ENCODE measurements at places on chromosomes 7 and 10.

GRCh38 chr7:139396323-139396951, 36.7 kb downstream of the LUC7L2 start:
- H3K36me3 ChIP-seq: no peaks in the 10 kb centered on the region
- H3K27ac ChIP-seq: no peak overlapping the region
- H3K4me1 ChIP-seq: no peaks in the 10 kb centered on the region

DNA sequence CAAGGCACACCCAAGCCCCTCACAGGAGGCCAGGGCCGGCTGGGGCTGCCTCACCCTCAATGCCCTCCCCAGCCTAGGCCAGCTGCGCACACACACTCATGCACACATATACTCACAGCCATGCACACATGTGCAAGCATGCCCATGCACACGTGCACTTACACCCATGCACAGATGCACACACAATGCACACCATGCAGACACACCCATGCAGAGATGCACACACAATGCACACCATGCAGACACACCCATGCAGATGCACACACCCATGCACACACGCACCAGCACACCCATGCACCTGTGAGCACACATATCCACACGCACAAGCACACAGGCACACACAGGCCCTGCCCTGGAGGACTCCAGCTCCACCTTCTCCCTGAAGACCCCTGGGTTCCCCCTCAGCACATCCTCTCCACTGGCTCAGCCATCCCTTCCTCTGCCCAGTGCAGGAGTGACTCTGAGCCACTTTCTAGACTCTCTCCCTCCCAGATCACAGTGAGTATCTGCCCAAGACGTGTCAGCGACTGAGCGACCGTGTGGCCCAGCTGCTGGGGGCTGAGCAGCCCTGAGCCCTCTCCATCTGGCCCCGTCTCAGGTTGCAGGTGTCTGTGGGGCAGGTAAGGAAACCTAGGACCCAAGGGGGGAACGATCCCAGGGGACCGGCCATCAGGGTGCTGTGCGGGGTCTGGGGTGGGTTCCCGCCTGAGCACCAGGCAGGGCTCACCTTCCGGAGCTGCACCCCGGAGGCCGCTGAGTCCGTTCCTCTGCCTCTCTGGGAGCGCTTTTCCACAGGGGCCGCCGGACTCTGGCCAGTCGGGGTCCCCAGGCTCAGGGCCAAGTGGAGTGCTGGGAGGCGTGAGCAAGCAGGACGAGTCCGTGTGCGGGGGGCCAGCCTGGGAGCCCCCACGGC, 25.8 kb downstream of the AP5Z1 start:
- no peak for DNase-seq
- no peaks in the 10 kb centered on the region for H3K4me1 ChIP-seq
- no peak overlapping the region for H3K27ac ChIP-seq
- H3K36me3 ChIP-seq: no peaks in the 10 kb centered on the region

DNA sequence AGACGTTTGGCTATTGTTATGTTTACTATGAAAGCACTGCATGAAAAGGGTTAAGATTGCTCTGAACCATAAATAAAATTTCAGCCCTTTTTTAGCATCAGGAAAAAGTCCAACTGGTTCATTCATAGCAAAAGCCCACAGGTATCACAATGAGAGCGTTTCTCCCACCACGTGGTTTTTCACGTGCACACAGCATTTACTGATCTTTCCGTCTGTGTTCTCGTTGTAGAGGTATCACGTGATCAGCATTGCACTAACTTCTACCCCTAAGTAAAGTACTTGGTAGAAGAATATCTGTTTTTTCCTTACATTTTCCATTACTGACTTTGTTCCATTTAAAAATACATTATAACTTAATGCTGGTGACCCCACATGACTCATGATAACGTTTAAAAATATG, 17.8 kb upstream of the CCDC3 start:
- H3K36me3 ChIP-seq: no peaks in the 10 kb centered on the region
- H3K4me3 ChIP-seq: no peak overlapping the region
- no peaks in the 10 kb centered on the region for H3K27me3 ChIP-seq

DNA sequence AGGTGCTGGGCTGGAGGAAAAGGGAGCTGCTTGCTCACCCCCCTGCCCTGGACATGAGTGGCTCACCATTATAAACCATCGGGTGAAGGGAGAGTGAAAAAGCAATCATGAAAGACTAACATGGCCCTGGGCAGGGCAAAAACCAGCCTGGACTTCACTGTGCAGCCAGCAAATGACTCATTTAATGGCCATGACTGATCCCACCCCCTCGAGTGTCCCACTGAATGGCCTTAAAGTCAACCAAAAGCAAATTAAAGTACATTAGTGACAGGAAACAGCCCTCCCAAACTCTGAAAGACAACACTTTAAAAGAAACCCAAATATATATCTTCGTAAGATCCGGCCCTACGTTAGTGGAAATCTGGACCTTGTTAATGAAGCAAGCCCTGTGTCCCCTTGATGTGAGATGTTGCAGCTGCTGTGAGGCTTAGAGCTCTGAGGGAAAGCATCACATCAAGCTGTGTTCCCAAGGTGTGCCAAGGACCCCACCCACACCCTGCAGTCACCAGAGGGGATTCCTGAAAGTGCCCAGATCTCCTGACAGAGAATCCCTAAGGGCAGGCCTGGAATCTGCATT, 31.2 kb downstream of the ADCYAP1R1 start:
- H3K27me3 ChIP-seq: no peaks in the 10 kb centered on the region
- H3K36me3 ChIP-seq: no peaks in the 10 kb centered on the region
- no peak overlapping the region for H3K4me3 ChIP-seq
- no peak overlapping the region for H3K27ac ChIP-seq
- DNase-seq: no peak

DNA sequence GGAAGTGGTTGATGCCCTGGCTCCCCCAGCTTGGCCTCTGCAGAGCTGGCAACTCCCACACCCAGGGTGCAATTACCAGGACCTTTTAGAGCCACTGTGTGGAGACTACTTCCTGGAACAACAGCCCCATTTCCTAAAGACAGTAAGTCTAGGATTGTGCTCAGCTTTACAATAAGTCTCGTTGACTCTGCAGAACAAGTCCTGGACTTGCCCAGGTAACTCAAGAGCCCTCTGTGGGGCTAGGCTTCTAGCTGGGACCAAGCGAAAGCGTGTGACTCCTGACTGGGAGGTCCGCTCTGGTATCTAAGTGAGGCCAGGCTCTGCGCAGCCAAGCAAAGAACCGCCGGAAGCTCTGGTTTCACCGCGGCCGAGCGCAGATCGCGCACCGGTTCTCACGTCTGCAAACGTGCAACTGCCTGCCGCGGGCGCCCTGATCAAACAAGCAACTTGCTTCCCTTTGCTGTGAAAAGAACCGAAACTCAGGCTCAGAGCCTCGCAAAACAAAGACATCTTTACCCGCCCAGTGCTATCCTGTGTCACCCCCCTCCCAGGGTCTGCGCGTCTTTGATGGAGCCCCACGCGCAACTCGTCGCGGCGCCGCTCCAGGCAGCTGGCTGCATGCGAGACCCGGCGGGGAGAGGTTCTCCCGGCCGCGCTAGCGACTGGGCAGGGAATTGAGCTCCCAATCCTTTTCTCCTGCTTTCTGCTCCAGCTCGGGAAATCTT, 4.4 kb upstream of the PDLIM1 start:
- peak; percentile 64 for DNase-seq
- no peaks in the 10 kb centered on the region for H3K36me3 ChIP-seq
- peak overlapping the region; percentile 51 for H3K4me3 ChIP-seq
- peaks cover 30% of the 10 kb centered on the region for H3K27me3 ChIP-seq
- H3K27ac ChIP-seq: no peak overlapping the region

DNA sequence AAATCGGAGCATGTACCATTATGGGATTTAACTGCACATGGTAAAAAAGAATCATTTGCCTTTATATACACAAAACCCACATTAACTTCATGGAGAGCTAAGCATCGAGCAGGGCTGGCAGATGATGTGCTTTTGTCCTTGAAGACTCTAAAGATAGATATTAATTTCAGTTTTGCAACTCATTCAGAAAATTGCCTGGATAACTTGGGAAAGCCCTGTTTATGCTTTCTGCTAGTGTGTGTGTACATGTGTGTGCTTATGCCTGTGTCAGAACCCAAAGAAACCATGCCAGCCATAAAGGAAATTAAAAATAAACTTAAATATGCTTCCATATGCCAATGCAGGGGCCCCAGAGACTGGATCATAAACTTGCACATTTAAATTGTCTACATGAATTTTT, 640.0 kb downstream of the PARD3 start:
- no peak overlapping the region for H3K4me3 ChIP-seq
- H3K27me3 ChIP-seq: no peaks in the 10 kb centered on the region
- H3K36me3 ChIP-seq: no peaks in the 10 kb centered on the region
- H3K27ac ChIP-seq: no peak overlapping the region
- no peak for DNase-seq

- no peak for DNase-seq
- no peaks in the 10 kb centered on the region for H3K27me3 ChIP-seq
- no peak overlapping the region for H3K4me3 ChIP-seq
Measured at GRCh38 chr7:141737118-141737835, 881 bp upstream of the SSBP1 start.

- no peaks in the 10 kb centered on the region for H3K27me3 ChIP-seq
- no peak overlapping the region for H3K4me3 ChIP-seq
- H3K4me1 ChIP-seq: peaks cover 5% of the 10 kb centered on the region
- H3K36me3 ChIP-seq: no peaks in the 10 kb centered on the region
- no peak for DNase-seq
Measured at GRCh38 chr10:130929422-130930325, 381.8 kb downstream of the TCERG1L start.

DNA sequence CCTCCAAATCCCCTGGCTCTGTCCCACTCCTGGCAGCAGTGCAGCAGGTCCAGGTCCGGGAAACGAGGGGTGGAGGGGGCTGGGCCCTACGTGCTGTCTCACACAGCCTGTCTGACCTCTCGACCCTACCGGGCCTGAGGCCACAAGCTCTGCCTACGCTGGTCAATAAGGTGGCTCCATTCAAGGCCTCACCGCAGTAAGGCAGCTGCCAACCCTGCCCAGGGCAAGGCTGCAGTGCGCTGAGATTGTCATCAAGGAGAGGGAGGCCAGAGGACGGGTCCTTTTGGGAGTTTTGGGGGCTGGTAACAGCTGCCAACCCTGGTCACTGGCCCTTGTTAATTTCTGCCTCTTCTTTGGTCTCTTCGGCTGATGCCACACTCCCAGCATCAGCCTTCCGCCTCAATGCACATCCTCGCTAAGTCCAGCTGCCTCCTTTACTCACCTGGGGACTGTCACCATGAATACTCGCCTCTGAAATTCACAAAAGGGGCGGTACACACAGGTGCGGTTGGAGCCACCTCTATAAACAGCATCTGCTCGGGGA, 3.5 kb downstream of the EPO start:
- no peaks in the 10 kb centered on the region for H3K36me3 ChIP-seq
- H3K27ac ChIP-seq: no peak overlapping the region
- peaks cover 7% of the 10 kb centered on the region for H3K27me3 ChIP-seq
- H3K4me1 ChIP-seq: no peaks in the 10 kb centered on the region

GRCh38 chr10:112221545-112221944, 38.0 kb upstream of the GPAM start:
- H3K27ac ChIP-seq: no peak overlapping the region
- no peaks in the 10 kb centered on the region for H3K36me3 ChIP-seq
- H3K4me3 ChIP-seq: no peak overlapping the region
- no peaks in the 10 kb centered on the region for H3K4me1 ChIP-seq

- H3K4me1 ChIP-seq: no peaks in the 10 kb centered on the region
- H3K4me3 ChIP-seq: no peak overlapping the region
- H3K27me3 ChIP-seq: no peaks in the 10 kb centered on the region
Measured at GRCh38 chr7:106421181-106421762, 136.5 kb upstream of the NAMPT start.

DNA sequence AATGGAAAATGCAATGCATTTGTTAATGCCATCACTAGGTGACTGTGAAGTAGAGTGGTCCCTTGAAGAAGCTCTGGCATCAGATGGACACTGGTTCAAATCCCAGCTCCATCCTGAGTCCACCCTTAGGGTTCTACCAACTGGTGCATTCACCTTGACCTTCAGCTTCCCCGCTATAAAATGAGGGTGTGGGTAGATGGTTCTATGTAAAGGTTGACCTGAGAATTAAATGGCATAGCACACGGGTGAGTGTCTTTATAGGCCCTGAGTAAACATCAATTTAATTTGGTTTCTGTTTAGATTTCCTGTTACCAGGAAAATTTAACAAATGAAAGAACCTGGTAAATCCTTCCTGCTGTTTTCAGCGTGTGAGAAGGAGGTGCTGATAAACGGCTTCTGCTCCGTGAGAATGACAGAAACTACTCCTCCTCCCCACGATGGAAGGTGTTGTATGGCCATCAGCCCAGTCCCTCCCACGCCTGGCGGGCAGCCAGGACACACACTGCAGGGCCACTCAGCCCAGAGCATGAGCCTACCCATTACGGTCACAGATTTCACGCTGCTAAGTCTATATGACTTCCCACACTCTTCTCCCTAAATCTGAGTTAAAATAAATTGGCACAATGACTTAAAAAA, 210.1 kb downstream of the TNS3 start:
- H3K27me3 ChIP-seq: no peaks in the 10 kb centered on the region
- H3K36me3 ChIP-seq: peaks cover 3% of the 10 kb centered on the region
- peaks cover 7% of the 10 kb centered on the region for H3K4me1 ChIP-seq
- H3K27ac ChIP-seq: no peak overlapping the region

DNA sequence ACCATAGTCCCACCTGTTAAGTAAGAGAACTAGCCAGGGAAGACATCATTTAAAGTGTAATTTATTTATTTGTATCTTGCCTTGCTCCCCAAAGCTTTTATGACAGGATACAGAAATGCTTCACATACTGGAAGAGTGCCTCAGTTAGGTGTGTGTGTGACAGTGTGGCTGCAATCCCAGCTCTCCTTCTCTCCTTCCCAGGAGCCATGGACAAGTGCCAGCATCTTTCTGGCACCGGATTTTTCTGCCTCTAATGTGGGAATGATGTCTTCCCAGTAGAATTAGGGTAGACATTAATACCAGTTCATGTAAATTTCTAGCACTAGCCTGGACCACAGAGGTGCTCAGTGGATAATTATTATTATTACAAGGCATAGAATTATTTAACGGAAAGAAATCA, 30.3 kb upstream of the ATXN7L1 start:
- H3K27ac ChIP-seq: no peak overlapping the region
- no peak for DNase-seq
- H3K4me1 ChIP-seq: peaks cover 3% of the 10 kb centered on the region
- no peak overlapping the region for H3K4me3 ChIP-seq

DNA sequence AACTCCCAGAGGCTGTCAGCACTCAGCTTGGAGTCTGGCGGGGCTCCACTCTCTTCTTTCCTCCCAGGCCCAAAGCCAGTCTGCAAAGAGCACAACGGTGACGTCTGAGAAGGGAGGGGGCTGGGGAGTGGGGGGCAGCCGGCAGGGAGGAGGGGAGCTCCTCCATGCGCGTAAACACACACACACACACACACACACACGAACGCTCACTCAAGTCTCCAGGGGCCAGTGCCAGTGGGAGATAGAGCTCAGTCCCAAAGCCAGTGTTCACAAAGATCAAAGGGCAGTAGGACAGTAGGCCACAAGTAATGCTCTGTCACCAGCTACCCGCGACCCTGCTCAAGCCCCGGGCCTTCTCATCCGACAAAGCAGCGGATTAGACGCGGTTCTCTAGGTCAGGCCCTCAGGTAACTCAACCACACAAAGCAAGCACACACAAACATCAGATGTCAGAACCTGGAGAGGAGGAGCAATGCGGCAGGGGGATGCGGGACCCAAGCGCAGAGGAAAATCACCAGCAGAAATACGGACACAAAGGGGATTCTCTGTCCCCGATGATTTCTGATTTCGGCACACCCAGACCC, 19.9 kb downstream of the TCAF1 start:
- H3K4me3 ChIP-seq: peak overlapping the region; percentile 71
- DNase-seq: no peak
- H3K27me3 ChIP-seq: no peaks in the 10 kb centered on the region
- H3K36me3 ChIP-seq: no peaks in the 10 kb centered on the region
- no peaks in the 10 kb centered on the region for H3K4me1 ChIP-seq
- peak overlapping the region; percentile 50 for H3K27ac ChIP-seq

Measured in H1 (cell line).